Hair follicle dermal papilla cell (primary cell): ENCODE measurements at places on chromosomes 6 and 20. TPM values are rescaled to one million over a fixed set of nuclear protein-coding genes. Genes with fewer than 3 reads are reported as not detected.

Gene CFAP61
- total RNA-seq = 0.12 TPM in 1 of 2 replicates, not detected in the other

Gene FILIP1
- total RNA-seq = 0.97 and 2.9 TPM in 2 replicates

Gene CMTR1
- 36.7 and 41.1 TPM in 2 replicates for total RNA-seq

Gene STX11
- 3.0 and 3.2 TPM in 2 replicates for total RNA-seq

Gene GSTA2
- total RNA-seq = not detected in 2 replicates

Gene TRIM31
- not detected in 2 replicates for total RNA-seq
